ENCODE measurements at places on chromosomes 7 and 10.
A peak's percentile ranks its signal among the peaks of the same experiment; 100 is the strongest.

DNA sequence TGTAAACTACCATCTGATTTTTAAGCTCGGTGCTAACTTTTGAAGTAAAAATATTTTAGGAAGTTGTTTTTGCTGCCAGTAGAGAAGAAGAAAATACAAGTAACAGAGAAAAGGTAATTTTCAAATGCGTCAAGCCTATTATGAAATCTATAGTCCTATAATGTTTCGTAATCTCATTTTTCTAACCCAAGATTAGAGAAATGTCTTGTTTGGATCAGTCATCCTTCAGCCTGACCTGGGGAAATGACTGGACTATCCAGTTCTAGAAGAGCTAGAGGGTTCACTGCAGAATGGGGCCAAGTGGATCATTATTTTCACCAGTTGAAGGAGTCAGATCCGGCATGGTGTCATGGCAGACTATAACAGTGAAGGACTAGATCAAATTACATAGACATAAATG lies 62.7 kb upstream of the FGL2 start:
- DNase-seq = no peak

DNA sequence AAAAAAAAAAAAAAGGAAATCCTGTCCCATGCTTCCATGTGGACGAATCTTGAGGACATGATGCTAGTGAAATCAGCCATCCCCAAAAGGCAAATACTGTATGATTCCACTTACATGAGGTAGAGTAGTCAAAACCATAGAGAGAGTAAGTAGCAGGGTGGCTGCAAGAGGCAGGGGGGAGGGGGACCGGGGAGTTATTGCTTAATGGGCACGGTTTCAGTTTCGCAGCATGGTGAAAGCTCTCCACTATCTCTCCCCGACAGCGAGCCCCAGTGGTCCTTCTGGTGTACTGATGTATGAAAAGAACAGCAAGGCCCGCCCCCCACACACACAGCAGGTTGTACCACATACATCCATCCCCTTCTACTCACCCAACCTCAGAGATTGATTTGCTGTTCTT lies 32.8 kb downstream of the NOD1 start:
- DNase-seq = peak; percentile 38

GRCh38 chr10:69583106-69583505 lies 9.9 kb upstream of the NEUROG3 start:
- no peak for DNase-seq

DNA sequence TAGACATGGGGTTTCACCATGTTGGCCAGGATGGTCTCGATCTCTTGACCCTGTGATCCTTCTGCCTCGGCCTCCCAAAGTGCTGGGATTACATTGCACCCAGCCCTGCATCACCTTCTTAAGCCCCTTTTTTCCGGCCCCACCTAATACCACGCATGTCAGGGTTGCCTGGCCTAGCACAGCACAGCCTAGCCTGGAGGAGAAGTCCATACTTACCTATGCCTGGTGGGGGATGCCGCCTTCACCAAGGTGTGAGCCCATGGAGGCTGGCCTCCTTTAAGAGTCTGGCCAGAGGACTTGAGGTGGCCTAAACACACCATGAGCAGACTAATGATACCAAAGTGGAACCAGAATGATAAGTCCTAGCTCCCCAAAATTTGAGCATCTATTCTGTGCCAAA lies 22.0 kb upstream of the CUX1 start:
- no peak for DNase-seq

DNA sequence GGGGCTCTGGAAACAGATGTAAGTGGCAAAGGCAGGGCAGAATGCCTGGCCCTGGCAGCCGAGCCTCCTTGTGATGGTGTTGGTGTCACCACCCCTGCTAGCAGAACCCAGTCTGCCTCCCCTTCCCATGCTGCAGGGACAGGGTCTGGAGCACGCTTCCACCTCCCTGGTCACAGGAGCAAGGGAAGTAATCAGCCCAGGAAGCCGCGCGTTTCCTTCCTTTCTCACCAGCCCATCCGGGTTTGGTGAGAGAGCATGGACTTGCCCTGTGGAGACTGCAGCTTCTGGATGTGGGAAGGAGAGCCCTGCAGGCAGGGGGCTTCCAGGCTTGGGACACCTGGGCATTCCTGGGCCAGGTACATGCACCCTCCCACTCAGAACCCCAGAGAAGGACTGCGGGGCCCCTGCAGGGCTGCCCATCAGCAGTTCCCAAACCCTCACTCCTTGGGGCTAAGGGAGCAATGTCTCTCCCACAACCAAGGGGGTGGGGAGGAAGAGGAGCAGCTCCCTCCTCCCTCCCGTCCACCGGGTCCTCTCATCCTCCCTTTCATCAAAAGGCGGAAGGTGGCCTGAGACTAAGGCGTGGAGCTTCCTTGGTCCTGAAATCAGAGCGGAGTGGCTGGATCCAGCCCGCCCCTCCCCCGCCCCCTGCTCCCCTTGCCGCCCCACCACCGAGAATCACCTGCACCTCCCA lies 1.8 kb downstream of the MMRN2 start:
- no peak for DNase-seq

DNA sequence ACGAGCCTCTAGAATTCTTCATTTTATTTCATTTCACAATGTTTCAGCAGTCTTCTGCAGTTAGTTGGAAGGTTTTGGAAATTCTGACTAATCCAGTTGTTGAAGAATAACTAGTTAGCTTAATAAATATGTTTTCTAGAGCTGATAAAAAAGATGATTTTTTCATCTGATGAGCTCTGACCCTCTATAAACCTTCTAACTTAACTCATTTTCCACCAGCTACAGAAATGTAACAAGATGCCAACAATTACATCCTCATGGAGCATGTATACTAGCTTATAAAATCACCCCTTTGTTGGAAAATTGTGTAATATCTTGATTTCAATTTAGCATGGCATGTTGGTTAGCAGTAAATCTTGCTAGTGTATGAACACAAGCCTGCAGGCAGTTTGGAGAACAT lies 33.1 kb downstream of the KAT6B start:
- DNase-seq = no peak

DNA sequence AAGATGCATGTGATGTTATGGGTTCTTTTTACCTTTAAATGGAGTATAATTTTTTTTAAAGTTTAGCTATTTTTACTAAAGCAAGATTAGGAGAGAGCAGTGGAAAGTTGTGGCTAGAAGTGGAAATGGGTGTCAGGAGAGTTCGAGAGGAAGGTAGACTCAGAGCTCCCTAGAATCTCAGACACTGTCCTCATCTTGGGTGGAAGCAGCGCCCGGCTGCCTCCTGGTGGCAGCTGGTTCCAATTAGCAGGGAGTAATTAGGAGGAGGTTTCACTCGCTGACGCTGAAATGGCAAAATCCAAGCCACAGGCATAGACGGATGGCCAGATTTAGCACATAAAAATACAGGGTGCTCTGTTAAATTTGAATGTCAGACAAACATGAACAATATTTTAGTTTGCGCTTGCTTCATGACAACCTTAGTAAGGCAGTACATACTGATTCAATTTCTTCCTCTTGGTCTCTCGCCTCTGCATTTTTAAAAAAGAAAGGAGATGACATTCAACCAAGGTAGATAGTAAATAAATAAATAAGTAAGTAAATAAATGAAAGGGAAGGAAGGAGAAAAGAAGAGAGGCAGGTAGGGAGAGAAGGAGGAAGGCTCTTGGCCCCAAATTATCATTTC lies 58.5 kb downstream of the LGI1 start:
- no peak for DNase-seq

- DNase-seq = no peak
Measured at GRCh38 chr10:117796130-117796745, 250.5 kb downstream of the RAB11FIP2 start.

DNA sequence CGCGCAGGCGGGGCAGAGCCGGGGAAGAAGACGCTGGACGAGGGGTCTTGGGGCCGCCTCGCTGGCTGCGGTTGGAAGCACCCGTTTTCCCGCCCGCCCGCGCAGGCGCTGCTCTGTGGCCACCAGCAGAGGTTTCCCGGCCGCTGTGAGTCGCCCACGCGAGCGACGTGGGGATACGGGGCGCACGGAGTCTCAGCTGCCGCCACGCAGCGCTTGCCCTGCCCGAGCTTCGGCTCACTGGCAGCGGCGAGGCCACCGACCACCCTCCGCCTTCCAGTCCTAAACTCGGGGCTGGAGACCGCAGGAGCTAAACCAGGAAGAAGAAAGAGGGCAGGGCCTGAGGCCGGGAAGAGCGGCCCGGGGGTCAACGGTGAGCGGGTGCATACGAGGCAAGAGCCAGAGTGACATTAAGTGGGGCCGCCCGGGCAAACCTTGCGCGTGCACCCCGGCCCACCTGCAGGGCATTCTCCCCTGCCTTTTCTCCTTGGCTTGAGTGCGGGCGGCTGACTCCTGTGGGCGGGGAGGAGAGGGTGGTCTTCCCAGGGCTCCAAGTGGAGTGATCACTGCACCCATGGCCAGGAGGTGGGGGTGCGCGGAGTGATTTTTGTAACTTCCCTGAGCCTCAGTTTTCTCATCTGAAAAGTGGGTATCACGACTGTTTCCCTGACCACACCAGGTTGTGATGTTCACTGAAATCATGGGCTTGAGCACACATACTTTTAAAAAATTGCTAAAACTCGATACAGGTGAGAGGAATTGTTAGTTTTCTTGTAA lies 7.1 kb upstream of the EMX2 start:
- no peak for DNase-seq

DNA sequence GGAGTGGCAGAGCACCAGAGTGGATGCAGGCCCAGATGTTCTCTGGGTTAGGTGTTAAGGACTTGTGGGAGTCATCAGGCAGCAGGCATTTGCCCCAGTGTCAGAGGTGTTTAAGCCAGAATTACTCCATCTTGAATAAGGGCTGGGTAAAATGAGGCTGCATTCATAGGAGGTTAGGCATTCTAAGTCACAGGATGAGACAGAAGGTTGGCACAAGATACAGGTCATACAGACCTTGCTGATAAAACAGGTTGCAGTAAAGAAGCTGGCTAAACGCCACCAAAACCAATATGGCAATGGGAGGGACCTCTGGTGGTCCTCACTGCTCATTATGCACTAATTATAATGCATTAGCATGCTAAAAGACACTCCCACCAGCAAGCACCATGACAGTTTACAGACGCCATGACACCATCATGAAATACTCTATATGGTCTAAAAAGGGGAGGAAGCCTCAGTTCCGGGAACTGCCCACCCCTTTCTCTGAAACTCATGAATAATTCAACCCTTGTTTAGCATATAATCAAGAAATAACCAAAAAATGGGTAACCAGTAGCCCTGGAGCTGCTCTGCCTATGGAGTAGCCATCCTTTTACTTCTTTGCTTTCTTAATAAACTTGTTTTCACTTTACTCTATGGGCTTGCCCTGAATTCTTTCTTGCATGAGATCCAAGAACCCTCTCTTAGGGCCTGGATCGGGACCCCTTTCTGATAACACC lies 882 bp upstream of the LRRC61 start:
- DNase-seq = no peak

- no peak for DNase-seq
Measured at GRCh38 chr10:103991393-103992128, 24.6 kb downstream of the SLK start.

GRCh38 chr7:38070718-38071117 lies 107.3 kb upstream of the STARD3NL start:
- DNase-seq = no peak

DNA sequence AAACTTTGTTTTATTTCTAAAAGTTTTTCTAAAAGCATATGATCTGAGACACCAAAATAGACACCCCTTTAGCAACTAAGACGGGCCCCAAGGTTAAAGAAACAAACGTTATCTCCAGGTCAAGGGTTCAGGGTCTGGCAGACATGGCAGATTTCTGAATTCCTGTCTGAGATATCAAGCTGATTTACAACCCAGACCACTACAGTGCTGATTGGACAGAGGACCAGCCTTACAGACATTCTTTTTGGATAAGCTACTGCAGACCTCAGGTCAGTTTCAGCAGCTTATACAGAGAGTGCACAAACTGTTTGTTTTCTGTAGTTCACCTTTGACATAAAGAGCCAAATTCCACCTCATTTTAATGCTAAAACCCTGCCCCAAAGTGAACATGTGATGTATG lies 34.8 kb downstream of the SVOPL start:
- DNase-seq = no peak

DNA sequence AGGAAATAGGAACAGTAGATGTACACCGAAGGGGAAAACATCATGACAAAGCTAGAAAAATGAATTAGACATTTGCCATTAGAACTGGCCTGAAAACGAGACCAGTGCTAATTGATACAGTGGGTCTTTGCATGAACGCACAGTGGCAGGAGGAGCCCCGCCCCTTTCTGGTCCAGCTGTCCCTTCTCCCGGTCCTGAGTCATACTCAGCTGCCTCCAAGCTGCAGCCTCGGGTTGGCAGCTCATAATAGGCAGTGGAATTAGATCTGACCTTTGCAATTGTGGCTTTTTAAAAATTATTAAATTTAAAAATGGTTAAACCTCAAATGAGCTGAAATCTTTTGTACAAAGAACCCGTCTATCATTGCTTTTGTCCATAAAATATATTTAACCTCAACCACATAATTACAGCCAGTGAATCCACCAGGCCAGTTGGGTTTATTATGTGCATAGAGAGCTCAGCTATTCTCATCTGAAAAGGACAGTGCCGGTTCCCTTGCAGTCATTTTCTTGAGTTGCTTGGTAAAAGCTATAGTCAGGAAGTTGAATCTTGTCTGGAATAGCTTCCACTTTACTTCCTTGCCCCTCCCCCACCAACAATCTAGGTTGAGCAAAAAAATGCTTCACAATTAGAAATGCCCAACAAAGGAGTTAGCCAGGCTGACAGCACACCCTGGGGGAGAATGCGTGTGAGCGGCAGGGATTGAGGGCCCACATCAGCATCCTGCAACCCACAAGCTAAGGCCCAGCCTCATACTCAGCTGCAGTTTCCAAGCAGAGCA lies 147.1 kb downstream of the BUB3 start:
- no peak for DNase-seq

- no peak for DNase-seq
Measured at GRCh38 chr7:71925663-71926062, 486.5 kb downstream of the CALN1 start.

DNA sequence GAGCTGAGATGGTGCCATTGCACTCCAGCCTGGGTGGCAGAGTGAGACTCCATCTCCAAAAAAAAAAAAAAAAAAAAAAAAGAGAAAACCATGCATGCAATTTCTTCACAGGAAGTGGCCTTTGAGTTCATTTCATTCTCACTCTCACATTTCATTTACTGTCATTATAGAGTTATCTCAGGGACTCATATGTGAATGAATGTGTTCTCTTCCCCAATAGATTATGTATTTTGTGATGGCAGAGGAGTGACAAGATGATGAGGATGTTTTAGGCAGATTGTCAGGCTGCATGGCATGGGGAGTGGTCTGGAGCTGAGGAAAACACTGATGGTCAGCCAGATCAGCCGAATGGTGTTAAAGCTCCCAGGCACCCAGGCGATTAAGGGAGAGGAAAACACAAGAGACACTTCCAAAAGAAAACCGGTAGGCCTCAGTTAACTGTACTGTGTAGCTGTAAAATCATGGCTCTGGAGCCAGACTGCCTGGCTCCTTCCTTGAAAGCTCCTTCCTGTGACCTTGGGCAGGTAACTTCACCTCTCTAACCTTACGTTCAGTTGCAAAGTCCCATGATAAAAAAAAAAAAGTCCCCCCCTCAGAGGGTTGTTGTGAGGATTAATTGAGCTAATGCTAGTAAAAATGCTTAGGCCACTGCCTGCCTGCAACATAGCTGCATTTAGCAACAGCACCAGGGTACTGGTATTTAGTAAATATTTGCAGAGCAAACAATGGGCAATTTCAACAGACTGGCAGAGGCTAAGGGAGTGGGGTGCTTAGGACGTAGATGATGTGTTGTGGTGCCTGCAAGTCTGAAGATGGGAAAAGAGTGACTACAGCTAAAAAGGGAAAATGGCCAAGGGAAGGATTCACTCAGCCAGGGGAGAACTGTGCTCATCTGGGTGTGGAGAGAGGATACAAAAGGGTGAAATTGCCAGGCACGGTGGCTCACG lies 6.9 kb downstream of the FRAT2 start:
- no peak for DNase-seq

- DNase-seq = no peak
Measured at GRCh38 chr10:70494966-70495365, 16.4 kb downstream of the PALD1 start.

All from activated CD8-positive, alpha-beta memory T cell treated with anti-CD3 and anti-CD28 coated beads for 48 hours (primary cell).